ENCODE measurements at places on chromosomes 2 and 18.

DNA sequence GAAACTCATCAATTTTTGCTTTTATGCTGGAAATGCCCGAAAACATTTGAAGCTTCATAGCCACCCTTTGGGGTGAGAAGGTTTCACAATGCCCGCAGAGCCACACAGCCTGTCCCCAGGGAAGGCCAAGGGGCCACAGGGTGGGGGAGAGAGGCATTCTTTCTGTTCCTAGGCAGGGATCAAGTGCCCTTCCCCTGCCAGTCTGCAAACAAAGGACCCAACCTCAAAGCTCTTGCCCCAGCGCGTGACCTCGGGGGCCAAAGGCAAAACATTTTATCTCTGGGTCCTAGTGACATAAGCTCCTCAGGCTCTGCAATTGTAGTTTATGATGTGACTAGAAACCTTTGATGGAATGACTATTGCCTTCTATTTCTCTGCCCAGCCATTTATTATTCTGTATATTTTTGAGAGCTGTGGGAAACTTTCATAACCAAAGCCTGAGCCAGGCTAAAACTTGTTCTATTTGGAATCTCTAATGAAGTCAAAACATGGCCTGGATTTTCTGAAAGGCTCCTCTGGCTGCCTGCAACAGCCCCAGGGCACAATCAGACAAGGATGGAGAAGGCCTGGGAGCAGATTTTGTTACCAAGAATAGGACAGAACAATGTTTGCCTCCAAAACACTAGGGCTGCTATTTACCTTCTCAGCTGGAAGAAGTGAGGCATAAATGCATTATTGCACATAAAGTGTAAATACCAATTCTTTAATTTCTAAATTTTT lies 137.2 kb upstream of the KCTD1 start:
- DNase-seq = no peak

DNA sequence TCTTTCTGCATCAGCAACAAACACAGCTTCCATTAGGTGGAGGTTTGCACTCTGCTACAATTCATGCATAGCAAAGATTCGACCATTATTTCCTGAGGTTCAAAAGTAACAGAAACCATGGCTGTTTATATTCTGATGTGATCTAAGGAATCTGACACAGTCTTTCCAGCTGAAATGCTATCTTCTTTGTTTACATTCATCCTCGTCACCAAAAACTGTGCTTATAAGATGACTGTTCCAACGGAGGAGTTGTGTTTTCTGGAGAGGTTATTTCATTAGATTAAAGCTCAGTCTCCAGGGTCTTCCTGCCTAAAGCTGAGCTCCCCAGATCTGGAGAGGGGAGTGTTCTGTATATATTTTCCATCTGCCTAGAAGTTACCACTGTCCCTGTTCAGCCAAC lies 45.1 kb upstream of the LYPD6B start:
- DNase-seq = no peak

- DNase-seq = no peak
Measured at GRCh38 chr2:85291425-85292023, 36.3 kb downstream of the TGOLN2 start.

DNA sequence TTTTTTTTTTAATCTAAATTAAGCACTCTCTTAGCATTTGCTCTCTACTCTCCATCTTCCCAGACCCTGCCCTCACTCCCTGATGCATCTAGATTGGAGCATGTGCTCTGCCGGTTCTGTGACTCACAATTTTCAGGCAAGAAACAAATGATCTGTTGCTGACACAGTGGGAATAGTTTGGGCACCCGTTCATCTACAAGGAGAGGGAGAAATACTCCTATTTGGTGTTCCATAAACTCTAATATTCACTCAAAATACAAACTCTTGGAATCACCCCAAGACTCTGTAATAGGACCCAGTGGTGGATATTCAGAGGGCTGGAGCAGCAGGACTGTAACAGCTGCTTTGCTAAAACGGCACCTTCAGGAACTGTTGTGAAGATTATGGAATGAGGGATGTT lies 37.1 kb upstream of the LINC00305 start:
- no peak for DNase-seq

DNA sequence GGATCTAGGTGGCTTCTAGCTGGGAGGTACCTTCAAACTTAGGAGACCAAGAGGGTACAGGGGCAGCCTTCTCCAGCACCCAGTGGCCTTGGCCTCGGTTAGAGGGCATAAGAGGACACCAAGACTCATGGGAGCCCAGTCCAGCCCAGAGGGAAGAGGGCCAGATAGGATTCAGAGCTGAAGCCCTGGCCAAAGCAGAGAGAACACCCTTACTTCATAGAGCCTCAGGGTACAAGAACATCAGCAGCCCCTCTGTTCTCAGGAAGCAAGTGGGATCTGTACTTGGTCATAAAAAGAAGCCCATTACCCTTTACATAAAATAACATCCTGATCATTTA lies 45.0 kb upstream of the ASPRV1 start:
- no peak for DNase-seq

GRCh38 chr2:213068676-213069359 lies 82.6 kb downstream of the IKZF2 start:
- DNase-seq = no peak

DNA sequence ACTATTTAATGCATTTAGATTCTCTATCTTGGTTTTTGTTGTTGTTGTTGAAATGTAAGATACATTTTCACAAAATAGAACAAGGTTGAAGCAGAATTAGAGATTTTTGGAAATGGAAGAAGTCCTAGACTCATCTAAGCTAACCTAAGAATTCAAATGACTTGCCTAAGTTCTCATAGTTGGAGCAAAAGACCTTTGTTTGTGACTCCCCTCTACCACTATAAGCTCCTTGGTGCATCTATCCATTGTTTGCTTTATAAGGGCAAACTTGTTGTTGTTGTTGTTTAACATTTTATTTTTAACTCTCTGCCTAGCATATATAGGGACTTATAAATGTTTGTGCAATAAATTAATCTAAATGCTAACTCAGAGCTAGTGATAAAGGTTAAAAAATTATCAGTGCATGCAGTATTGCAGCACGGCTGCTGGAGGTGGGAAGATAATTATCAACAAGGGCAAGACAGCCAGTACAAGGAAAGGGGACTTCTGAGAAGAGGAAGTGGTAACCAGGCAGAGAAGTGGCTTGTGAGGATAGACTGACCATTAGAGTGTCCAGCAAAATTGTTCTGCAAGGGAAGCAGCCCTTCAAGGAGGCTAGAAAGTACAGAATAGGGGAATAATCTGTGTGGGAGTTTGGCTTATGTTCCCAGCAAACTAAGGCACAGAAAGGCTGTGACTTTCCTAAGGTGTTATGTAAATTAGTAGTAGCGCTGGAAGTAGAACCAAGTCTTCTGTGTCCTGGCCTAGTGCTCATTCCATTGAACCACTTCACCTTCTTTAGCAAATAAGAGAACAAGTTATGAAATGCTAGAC lies 38.1 kb upstream of the ACYP2 start:
- peak; percentile 55 for DNase-seq

GRCh38 chr18:23137788-23138216 lies 2.5 kb downstream of the CABLES1 start:
- DNase-seq = no peak

- DNase-seq = peak; percentile 58
Measured at GRCh38 chr18:616380-616995, 19.7 kb downstream of the CLUL1 start.

DNA sequence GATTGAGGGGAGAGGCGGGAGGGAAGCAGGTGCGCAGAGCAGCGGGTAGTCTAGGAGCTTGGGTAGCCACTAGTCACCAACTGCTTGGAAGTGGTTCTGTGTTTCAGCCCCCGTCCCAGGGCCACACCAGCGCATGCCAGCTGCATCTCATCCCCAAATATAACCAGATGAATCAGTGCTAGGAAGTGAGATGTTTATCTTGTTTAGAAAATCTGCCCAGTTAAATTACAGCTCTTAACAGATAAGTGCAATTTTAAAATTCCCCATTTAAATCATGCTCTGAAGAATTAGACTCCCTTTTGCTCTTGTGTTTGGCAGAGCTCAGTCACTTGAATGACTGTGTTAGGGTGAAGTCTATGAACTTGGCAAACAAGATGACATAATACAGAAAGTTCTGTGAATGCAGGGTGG lies 193.8 kb downstream of the SEPTIN10 start:
- no peak for DNase-seq

GRCh38 chr2:30434708-30435107 lies 12.3 kb upstream of the LCLAT1 start:
- DNase-seq = no peak

GRCh38 chr2:19632403-19632991 lies 269.3 kb downstream of the TTC32 start:
- no peak for DNase-seq

DNA sequence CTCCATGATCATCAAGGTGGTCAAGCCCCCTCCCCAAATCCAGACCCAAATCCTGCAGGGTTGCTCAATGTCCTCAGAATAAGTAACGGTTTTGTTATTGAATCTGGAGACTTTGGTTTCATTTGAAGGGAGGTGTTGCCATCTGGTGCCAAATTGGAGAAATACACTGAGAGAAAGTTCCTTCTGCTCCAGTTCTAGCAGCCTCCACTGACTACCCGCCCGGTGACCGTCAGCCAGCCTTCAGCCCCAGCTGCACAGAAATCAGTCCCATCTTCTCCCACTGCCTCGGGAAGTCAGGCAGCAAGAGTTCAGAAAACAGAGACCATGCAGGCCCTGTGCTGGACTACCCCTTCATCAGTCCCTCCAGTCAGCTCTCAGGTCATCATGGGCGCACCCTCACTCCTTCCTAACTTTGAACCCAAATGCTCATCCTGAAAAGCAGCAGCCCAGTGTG lies 38.7 kb downstream of the PKDCC start:
- peak; percentile 38 for DNase-seq

DNA sequence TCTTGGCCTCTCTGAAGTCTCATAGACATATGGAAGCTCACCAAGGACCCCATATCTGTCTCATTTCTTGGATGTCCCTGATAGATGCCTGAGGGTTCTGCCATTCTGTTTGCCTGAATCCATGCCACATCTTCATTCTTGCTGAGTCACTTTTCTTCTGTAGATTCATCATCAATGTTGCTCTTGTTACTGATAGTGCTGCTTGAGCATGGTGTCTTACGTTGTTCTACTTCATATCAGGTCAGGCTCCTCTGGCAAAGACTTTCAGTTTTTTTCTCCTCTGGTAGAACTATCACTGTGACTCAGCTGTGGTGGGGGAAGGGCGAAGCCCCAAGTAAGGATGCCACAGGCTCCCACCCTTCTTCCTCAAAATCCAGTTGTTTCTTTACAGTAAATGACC lies 885.2 kb downstream of the DCDC2C start:
- DNase-seq = no peak

GRCh38 chr2:111883661-111884591 lies at the start of gene ANAPC1:
ANAPC1 (minus strand) TSS chr2:111884193; CDS start chr2:111880825, 3,368 bp downstream.
- peak; percentile 79 for DNase-seq

GRCh38 chr2:100747996-100748615 lies 71.8 kb upstream of the NPAS2 start:
- no peak for DNase-seq

DNA sequence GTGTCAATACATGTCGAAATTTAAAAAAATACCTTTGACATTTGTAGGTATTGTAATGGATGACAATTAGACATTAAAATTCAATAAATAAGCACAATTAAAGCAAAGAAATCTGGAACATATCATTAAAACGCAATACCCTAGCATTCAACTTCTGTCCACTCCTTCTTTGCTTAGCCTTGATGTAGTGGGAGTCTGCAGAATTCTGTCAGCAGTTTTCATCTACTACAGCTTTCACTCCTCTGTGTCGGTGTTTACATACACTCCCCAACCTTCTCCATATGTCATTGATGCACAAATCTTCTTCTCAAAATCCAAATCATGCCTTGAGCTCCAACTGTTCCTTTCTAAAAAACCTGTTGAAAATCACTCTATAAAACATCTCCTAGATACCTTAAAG lies 1380.6 kb downstream of the DSC3 start:
- DNase-seq = no peak

- DNase-seq = no peak
Measured at GRCh38 chr18:59672235-59672711, 24.9 kb downstream of the CCBE1 start.

- DNase-seq = no peak
Measured at GRCh38 chr2:54652540-54652939, 70.9 kb upstream of the EML6 start.

DNA sequence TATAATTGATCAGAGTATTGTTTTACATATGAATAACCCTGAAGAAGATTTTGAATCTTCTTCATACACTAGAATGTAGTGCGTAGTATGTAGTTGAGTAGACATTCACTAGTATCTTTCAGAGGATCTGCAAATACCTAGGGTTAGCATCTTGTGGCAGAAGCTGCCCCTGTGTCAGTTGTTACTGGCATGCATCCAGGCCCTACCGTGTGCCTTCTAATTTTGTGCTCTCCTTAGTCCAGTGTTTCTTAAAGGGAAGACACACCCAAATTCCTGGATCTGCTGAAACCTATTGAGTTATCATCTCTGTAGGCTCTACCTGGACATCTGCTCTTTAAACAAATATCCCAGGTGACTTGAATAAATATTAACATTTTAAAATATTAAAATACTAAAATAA lies 99.7 kb upstream of the SERTAD2 start:
- no peak for DNase-seq

DNA sequence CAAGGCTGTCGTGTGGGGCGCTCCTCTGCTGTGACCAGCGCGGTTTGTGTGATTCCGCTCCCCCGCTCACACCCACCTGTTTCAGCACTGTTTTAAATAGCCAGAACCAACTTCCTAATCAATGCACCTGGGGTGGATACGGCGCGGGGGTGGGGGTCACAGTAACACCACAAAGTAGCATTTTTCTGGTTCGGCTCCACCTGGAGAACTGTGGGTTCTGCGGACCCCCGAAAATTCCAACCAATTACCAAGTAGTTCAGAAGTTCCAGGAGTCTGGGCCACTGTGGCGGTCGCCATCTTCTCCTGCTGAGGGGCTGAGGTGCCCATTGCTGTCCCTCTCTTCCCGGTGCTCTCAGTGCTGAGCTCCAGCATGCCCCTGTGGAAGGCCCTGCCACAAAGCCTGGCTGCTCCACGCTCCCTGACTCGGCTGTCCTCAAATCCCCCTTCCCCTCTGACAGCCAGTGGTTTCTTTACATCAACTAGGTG lies 79.4 kb downstream of the GFPT1 start:
- DNase-seq = no peak

GRCh38 chr2:238911376-238912227 lies 63.7 kb downstream of the TWIST2 start:
- DNase-seq = no peak

DNA sequence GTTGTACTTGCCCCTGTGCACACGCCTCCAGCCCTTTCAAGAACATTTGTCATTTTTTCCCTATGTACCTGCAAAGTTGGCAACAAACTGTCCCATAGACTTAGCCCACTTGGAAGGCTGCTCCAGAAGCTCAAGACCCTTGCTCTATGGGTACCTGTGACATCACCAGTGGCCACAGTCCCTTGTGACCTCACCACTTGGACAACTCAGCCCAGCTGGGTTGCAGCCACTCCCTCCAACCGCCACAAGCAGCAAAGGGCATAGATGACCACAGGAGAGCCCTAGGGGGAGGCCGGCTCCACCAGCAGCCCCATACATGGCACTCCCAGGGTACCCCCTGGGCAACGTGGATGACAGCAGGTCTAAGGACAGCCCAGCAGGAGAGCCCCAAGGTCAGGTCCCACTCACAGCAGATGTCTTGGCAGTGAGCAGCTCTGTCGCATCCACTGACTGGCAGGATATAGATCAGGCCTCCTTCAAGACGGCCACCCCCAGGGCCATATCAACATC lies at the start of gene TEX44:
Gene TEX44, plus strand, starts transcription at position 229 of the 510 bp plus-strand sequence. Its CDS starts 88 bp downstream, at position 317.
- DNase-seq = no peak

All from AML-193 (cell line).